ENCODE measurements at places on chromosomes 5 and 9.
A peak's percentile ranks its signal among the peaks of the same experiment; 100 is the strongest.

DNA sequence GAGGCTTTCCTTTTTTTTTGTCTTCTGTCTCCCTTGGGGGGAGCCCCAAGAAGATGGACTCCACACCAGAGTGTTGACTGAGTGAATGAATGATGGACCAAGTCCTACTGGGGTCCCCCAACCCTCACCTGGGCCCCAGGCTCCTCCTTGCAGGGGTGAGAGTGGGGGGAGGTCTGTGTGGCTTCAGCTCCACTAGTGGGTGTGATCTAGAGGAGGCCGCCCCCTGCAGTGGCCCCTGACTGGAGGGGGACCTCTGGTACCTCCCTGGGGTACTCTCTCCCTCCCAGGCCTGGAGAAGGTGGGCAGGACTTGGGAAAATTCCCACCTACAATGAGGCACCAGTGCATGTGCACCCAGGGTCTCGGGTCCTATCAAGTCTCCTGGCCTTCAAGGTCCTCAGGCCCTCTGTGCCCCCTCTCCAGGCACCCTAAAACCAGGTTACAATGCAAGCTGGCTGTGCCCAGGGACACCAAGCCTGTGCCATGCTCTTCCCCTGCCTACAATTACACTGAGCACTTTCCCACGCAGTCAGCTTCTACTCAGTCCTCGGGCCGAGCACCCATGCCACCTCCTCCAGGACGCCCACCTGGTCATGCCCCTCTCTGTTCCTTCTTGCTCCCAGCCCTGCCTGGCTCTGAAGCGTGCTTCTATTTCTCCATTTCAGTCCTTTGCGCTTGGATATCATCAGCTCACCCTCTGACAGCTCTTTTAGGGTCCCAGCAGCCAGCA, 117.2 kb upstream of the PHYKPL start:
- DNase-seq, result no peak

DNA sequence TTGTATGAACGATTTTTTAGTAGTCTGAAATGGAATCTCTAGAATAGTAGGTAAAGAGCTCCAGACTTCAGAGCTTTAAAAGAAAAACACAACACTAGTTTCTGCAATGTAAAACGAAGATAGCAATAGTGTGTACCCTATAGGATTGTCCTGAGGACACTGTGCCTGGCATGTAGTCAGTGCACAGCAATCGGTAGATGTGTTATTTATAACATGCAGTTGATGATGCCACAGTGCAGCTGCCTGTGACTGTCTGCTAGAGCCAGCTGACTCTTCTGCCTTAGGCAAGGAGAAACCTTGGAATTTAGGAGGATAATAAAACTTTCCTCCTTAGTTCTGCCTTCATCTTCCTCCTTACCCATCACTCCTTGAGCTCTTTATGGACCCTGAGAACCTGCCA, 27.7 kb upstream of the TMOD1 start:
- DNase-seq, result no peak

- DNase-seq, result no peak
Measured at GRCh38 chr5:96909435-96909834, 26.4 kb upstream of the LNPEP start.

DNA sequence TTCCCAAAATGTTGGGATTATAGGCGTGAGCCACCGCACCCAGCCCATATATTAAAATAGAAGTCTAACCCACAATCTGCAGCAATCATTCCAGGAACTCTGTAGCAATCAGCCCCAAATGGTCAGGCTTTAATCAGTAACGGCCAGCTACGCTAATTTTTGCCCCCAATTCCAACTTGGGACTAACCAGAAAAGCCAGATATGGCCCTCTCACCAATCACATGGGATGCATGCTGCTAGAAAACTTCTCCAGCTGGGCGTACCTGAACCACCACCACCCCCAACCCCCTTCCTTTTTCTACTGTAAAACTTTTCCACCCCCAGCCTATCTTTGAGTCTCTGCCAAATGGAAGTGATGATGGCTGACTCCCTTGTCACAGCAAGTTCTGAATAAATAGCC, 4.1 kb downstream of the SUSD1 start:
- DNase-seq, result no peak

DNA sequence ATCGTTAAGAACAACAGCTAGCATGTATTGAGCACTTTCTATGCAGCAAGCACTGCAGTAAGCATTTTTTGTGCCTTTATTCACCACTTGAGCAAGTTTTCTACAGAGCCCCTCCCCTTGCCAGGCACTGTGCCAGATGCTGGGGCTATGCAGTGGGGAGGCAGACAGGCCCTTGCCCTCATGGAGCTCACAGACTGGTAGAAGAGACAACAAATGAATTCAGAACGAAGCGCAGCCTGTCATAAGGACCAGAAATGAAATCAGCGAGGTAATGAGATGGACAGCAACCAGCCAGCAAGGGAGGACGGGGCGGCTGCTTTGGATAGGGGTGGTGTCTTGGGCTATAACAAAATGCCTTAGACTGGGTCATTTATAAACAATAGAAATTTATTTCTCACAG, 68.8 kb downstream of the C9orf50 start:
- no peak for DNase-seq

GRCh38 chr5:173035904-173036707, 20.0 kb upstream of the CREBRF start:
- DNase-seq, result no peak

GRCh38 chr9:130110166-130110565, 56.5 kb downstream of the GPR107 start:
- no peak for DNase-seq

GRCh38 chr9:20732118-20732517, 48.1 kb downstream of the FOCAD start:
- no peak for DNase-seq

GRCh38 chr9:12464910-12465512, 228.2 kb upstream of the TYRP1 start:
- DNase-seq, result no peak

GRCh38 chr5:1330847-1331831, 13.8 kb downstream of the CLPTM1L start:
- no peak for DNase-seq

DNA sequence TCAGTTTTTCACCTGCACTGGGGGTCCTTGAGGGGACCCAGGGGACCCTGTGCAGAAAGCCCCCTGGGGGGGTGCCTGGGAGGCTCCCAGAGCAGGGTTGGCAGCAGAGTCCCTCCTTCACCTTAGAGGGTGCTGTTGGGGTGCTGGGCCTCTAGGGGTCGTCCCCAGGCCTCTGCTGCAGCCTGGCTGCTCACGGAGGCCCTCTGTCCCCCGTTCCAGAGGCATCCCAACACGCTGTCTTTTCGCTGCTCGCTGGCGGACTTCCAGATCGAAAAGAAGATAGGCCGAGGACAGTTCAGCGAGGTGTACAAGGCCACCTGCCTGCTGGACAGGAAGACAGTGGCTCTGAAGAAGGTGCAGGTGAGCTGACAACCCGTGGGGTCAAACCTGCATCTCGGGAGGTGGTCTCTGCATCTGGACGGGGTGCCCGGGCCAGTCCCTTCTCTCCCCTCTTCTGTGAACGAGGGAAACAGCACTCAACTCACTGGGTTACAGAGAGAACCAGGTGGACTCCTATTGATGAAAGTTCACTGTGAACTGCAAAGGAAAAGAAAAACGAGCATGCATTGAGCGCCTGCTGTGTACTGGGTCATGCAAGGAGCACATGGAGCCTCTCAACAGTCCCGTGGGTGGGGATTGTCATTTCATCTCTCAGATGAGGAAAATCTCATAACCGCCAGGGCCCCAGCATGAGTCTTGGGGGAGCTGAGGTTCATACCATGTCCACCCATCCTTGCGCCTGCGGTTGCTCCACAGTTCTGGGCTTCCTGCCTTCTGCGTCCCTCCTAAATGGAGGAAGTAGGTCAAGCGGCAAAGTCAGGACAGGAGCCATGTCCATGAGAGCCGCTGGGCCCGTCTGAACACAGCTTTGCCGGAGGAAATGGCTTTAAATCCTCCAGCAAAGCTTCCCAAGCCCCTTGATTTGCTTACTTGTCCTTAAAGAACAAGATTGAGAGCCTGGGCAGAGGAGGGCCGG, 54.8 kb downstream of the NEK6 start:
- DNase-seq, result no peak

DNA sequence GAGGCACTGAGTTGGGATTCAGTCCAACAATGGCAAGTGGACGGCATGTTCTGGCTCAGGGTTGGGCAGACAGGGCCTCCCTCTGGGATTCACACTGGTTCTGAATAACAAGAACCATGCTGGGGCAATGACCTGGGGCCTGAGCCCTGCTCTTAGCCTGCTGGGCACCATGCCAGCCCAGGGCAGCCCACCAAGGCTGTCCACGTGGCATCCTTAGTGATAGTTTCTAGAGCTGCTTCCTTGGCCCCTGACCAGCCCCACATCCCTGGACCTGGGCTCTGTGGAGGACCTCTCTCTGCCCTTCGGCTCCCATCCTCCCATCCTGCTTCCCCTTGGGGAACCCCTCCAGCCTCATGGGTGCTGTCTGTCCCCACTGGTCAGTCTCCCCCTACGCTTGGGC, 22.3 kb upstream of the OLFM1 start:
- DNase-seq, result no peak

GRCh38 chr9:26669701-26670670, 222.6 kb downstream of the CAAP1 start:
- DNase-seq, result no peak

GRCh38 chr9:77672183-77672582, 24.1 kb upstream of the GNA14 start:
- DNase-seq, result no peak

- no peak for DNase-seq
Measured at GRCh38 chr9:118128313-118128712, 424.1 kb downstream of the TLR4 start.

- DNase-seq, result peak; percentile 13
Measured at GRCh38 chr9:15999422-16000339, 446.8 kb downstream of the CCDC171 start.

DNA sequence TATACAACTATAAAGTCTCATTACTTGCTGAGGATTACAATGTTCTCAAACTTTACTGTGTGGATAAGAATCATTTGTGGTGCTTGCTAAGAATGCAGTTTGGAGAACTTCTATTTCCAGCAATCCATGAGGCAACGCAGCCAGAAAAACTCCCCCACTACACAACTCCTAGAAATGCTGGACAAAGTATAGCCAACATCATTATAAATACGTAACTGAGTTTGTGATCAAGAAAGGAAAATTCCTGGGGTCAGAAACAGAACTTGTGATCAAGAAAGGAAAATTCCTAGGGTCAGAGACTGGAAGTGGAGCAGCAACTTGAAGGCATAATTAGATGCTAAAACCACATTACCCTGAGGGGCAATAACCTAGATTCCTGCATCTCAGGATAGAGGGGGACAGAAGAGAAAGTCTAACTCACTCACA, 81.1 kb downstream of the MAT2B start:
- no peak for DNase-seq

GRCh38 chr9:68775003-68775730, 70.1 kb downstream of the PIP5K1B start:
- no peak for DNase-seq

DNA sequence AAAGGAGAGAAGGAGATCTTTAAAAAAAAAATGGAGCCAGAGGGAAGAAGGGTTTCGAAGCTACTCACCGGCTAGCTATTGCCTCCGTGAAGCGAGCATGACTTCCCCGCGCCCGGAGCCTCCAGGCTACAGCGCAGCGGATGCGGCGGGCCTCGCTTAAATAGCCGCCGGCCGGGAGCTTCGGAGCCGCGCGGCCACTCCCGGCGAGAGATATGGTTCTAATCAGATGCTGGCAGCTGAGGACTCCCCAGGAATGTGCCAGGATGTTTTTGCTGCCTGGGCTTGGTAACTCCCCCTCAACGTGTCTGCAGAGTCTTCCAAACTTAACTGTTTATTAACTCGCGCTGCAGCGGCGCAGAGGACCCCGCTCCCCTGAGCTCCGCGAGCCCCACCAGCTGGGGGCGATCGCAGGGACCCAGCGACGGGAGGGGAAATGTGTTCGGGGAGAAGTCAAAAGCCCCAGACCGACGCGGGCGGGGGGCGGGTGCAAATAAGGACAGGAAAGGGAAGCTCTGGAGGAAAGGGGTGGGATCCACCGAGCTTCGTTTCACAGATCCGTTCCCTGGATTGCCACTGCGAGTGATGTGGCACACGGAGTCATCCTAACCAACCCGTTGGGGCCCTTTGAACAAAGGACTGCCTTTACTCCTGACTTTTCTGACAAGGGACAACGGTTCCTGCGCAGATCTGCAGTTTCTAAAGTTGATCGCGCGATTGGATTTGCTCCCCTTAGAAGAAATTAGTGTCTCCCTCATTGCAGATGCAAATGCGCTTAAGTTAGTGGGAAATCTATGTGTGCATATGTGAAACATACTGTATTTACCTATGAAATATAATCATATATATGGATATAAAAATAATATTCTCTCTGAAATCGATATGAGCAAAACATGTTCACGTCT, at the start of gene DAB2:
Gene DAB2, minus strand, starts transcription at position 245 of the 902 bp plus-strand sequence. CDS start 30,660 bp downstream, outside the sequence.
- DNase-seq, result peak; percentile 66

DNA sequence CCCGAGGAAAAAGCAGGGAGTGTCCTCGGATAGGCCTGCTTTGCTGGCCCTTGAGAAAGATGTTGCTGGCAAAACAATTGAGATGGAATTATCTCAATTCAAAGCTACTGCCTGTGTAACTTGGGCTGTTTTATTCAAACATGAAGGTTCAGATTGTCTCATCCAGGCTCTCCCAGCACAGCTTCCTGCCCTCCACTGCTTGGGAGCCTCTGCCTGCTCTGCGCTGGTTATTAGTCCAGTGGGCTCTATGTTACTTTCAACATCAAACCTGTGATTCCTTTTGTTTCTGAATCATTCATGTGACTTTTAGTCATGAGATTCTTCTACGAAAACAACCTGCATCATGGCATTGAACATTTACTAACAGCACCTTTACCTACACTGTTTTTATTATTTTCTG, 123.2 kb downstream of the SNCAIP start:
- no peak for DNase-seq

DNA sequence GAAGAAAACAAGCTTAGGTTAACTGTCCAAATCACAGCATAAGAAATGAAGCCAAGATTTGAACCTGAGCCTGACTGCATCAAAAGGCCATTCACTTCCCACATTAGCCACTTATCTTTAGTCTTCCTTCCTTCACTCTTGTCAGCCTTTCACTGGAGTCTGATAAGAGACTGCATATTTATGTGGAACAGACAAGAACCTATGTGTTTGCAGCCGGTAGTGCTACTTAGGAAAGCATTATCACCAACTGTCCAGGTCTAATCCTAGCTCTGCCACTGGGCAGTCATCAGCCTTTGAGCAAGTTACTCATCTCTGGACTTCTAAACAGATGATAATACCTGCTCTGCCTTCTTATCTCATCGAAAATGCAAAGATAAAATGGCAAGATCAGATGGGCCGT, 12.1 kb upstream of the ATP6V0E1 start:
- DNase-seq, result no peak

- DNase-seq, result no peak
Measured at GRCh38 chr5:135433681-135434426, 13.3 kb downstream of the DCANP1 start.

DNA sequence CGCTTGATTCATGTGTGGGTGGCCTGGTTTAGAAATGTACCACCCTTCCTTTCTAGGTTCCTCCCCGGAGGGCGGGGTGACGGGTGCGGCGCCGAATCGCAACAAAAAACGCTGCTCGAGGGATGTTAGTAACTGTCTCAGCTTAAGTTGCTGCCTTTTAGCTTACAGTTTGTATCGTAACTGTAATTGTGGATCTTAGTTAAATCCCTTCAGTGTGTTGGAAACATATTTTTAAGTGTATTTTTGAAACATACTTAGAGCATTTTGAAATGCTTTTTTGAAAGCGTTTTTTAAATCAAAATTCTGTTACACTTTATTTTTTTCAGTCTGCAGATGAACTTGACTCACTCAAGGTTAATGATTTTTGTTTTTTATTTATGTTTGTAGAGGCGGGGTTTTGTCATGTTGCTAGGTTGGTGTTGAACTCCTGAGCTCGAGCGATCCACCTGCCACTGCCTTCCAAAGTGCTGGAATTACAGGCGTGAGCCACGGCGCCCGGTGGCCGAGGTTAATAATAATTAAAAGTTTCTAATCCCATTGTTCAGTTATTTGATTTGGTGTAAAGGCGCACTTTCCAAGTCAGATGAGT, 997 bp upstream of the CHD1 start:
- DNase-seq, result no peak

Measured in retinal pigment epithelial cell (primary cell).